ENCODE measurements at places on chromosomes 1 and 21. TPM values are rescaled to one million over a fixed set of nuclear protein-coding genes. Genes with fewer than 3 reads are reported as not detected.

Gene S100A1
- total RNA-seq: 2.9 TPM

Gene GLMP
- 60.2 TPM for total RNA-seq

Gene TTC22
- total RNA-seq: 0.10 TPM

Gene RGS7
- 0.10 TPM for total RNA-seq

Gene NBPF4
- total RNA-seq: not detected

Measured in Panc1 (cell line).